Activated CD4-positive, CD25-positive, alpha-beta regulatory T cell treated with anti-CD3 and anti-CD28 coated beads, Interleukin-2, amount 50 U/mL, for 16 hours (primary cell): ENCODE measurements at places on chromosomes 2 and 18.

DNA sequence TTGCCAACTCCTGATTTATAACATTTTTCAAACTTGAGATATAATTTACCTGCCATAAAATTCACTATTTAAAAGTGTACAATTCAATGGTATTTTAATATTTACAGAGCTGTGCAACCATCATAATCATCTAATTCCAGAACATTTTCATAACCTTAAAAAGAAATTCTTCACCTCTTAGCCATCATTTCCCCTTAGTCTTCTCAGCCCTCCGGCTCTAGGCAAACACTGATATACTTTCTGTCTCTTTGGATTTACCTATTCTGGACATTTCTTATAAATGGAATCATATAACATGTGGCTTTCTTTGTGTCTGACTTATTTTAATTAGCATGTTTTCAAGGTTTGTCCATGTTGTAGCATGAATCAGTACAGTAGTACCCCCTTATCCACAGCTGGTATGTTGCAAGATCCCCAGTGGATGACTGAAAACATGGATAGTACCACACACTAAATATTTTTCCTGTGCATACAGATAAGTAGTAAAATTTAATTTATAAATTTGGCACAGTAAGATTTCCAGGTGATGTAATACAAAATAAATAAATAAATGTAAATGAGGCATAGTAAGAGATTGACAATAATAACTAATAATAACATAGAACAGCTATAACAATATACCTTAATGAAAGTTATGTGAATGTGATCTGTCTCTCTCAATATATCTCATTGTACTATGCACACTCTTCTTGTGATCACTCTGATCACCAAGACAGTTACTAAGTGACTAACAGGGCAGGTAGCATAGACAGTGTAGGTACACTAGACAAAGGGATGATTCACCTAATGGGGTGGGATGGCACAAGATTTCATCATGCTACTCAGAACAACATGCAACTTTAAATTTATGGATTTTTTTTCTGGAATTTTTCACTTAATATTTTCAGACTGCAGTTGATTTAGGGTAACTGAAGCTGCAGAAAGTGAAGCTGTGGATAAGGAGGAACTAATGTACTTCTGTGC lies 73.1 kb downstream of the RAB3GAP1 start:
- DNase-seq = no peak

DNA sequence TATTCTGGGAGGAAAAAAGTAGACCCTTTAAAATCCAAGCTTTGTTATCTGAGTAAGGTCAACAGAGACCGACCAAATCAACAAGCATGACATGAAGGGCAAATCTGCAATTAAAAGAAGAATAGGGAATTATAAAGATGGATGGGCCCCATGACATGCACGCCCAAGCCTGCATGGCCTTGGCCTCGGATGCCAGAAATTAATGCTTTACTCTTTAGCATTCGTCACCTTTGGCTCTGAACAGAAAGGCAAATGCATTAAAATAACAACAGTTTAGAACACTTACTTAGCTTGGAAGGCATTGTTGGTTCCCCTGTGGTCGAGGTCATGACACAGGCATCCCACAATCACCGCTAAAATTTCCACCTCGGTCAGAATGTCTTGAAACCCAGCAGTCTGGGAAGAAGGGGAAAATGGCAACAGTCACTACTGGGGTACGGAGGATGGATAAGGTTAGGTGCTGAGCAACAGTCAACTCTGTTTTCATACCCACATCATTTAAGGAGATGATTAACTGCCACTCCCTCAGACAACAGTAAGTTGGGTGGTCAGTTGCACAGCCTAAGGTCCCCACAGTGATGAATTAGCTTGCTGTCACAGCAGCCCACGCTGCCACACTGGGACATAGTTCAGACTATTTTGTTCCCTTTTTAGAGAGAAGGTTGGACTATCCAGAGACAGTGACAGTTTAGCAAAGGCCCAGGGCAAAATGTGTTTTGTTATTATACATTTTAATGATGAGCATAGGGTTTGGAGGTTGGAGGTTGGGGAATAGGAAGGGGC lies 319.1 kb downstream of the AGPS start:
- DNase-seq = no peak

GRCh38 chr2:195500879-195501278 lies 156.1 kb upstream of the SLC39A10 start:
- DNase-seq = no peak

- DNase-seq = no peak
These were observed 7.8 kb upstream of the GPR55 start for GRCh38 chr2:230932556-230933511.
